Activated CD8-positive, alpha-beta memory T cell treated with anti-CD3 and anti-CD28 coated beads for 24 hours (primary cell): ENCODE measurements at places on chromosomes 6 and 20.

GRCh38 chr6:162053084-162053483 is 674.5 kb downstream of the PRKN start:
- no peak for DNase-seq

GRCh38 chr6:40798069-40798770 is 211.1 kb upstream of the LRFN2 start:
- no peak for DNase-seq

DNA sequence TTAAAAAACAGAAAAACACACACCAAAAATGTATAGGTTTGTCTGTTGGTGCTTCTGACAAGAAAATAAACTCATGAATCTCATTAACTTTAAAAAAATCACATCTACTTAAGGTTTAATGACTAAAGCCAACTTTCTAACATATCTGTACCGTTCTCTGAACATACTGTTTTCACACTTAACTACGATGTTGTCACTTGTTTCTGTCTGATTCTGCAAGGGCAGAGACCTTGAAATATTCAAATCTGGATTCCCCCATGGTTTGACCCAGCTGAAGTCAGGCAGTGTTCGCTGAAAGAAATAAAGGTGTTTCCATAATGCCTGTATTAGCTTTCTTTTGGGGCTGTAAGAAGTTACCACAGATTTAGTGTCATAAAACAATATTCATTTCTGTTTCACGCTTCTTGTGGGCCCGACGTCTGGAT is 2.7 kb upstream of the ASXL1 start:
- DNase-seq, result no peak

- no peak for DNase-seq
These were observed 470 bp downstream of the AGER start for GRCh38 chr6:32183483-32184083.

DNA sequence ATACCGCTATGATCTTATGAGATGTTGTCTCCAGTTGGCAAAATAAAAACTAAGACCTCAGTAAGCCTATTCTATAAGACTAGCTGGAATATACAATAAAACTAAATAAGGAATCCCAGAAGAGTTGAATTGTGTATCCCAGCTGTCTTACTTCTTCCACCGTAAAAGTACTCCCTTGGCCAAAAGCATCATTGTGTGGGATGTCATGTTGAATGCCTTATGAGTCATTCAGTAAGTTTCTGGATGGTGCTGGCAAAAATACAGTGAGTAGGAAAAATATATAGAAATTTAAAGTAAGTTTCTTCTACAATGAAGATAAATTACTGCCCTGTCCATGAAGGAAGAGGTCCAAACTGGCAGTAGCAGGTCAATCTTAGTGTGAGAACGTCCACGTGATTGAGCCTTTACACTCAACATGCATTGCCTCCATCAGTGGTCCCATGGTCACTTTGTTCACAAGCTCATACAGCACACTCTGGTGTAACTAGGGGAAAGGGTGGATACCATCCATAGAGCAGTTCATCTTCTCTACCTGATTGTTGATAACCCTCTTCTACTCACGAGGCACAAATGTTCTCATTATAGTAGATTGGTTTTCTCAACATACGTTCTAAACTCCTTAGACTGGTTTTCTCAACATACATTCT is 13.7 kb upstream of the ZNF318 start:
- no peak for DNase-seq

DNA sequence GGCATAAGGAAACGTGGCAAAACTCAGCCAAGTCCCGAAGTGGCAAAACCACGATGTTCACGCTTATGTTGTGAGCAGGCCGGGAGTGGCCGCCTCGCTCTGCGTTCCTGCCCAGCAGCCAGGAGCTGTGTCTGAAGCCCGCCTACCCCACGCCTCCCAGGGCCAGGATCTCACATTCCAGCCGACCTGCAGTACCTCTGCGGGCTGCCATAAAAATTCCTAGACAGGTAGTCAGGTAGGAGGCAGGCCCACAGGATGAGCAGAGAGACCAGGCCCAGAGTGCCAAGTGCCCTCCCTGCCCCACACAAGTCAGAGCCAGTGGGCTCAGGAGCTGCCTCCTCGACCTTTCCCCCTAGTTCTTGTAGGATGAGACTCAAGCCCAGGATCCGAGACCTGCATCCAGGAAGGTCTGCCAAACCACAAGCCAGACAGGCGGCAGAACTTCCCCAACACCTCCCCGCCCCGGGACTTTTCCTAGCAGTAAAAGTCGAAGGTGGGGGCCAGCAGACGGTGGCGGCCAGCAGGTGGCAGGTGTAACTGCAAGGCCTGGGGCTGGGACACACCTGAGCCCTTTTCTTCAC is 16.7 kb downstream of the PMEPA1 start:
- no peak for DNase-seq

- DNase-seq, result no peak
These were observed 45.3 kb downstream of the SLC52A3 start for GRCh38 chr20:722822-723644.

DNA sequence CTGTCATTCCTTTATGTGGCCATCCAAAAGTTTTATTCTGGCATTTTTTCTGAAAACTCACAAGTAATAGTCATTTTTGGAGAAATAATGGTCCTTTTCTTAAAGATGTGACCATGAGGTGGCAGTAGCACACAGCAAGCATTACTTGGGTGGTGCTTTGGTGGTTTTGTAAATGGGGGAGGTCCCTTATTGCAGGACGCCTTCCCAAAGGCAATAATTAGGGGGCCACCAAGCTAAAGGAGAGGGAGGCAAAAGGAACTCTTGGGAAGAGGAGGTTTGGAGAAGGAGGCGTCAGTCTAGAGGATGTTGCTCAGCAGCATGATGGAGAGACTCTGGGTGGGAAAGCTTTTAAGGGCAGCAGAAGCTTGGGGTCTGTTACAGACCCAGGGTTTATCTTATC is 422.6 kb upstream of the MMS22L start:
- no peak for DNase-seq

DNA sequence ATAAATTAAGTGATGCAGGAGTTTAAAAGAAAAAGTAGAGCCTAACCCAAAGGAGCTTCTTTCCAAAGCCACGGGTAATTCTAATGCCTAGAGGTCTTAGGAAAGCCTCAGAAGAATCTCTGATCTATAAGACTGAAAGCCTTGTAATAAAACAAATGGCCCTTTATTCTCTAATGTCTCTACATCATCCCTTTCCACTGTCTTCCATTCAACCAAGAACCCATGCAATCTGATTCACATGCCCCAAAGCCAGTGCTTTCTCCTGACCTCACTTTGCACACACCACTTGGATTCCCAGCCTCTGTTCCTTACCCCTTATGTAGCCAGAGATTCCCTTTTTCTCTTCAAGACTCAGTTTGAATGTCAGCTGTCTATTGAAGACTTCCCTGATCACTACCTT is 252.9 kb upstream of the NRSN1 start:
- DNase-seq, result no peak

DNA sequence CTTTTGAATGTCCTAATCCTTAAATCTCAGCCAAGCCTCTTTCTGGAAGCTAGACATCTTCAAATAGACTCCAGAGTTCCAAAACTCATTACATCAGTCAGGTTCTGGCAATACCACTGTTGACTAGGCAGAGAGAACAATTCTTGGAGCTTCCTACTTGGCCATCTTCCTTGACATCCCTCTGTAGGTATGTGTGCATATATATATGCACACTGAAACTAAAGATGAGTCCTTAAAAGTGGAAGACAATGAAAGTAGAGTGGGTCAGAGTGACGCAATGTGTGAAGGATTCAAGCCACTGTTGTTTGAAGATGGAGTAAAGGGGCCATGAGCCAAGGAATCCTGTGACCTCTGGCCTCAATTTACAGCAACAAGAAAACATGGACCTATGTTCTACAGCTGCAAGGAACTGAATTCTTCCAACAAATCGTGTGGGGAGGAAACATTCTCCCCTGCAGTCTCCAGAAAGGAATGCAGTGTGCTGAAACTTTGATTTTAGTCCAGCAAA is 18.7 kb upstream of the DUSP22 start:
- DNase-seq, result no peak

DNA sequence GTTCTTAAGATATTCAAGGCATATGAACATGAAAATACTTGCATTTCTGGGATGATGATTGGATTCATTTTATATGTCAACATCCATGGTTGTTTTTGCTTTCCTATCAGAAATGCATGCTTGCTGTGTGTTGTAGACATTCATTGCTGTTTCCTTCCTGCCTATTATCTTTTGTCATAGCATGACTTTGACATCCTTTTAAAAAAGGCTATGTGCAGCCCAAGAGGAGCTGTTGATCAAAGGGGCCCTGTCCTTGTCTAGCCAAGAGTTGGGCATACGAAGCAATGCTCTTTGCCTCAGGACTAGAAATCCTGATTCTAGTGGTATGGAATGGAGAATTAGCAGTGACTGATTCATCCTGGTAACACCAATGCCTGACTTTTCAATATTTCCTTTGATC is 143.1 kb downstream of the RNF144B start:
- no peak for DNase-seq

DNA sequence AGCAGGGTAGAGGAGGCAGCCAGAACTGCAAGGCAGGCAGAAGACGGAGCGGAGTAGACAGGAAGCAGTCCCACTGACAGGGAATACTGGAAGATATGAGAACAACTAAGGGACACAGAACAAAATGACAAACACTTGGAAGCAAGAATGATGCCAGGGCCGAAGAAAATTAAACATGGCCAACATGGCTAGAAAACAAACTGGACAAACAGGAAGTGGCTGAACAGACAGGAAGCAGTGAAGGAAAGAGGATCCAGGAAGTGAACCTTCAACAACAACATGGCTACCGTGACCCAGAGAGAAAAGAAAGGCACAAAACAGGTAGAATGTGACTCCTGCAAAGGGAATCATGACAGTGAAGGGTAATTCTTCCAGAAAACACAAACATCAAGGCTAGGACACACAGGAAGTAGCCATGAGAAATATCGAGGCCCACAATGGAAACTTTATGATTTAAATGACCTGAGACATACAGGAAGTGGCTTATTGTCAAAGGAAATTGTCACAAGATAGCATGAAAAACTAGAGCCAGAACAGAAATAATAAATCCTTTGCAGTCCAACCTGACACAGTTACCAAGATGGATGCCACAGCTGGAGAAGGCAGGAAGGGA is 9.1 kb downstream of the COL11A2 start:
- DNase-seq, result peak; percentile 59

DNA sequence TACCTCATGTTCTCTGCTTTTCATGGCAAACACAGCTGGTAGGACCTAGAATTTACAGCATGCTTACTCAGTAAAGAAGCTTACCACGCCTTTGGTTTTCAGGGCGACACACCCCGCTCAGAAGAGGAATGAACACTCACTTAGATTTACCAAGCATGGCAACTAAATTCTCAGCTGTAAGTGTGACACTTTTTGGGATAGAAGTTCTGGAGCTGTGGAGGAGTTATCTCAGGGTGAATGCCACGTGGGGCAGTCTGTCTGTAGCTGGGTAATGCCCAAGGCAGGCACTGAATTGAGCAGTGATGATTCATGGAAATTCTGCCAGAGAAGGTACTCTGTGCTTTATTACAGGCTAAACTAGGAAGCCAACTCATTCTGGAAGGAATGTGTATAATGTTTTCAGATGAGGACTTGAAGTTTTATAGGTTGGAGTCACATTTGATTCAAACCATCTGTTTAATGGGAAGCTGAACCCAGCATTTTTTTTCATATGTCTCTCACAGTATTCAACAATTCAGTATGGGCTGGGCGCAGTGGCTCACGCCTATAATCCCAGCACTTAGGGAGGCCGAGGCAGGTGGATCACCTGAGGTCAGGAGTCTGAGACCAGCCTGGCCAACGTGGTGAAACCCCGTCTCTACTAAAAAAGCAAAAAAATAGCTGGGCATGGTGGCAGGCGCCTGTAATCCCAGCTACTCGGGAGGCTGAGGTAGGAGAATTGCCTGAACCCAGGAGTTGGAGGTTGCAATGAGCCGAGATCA is 3.5 kb upstream of the PRIM2 start:
- DNase-seq, result no peak

- DNase-seq, result no peak
These were observed 744.1 kb downstream of the DHX35 start for GRCh38 chr20:39706184-39706663.

DNA sequence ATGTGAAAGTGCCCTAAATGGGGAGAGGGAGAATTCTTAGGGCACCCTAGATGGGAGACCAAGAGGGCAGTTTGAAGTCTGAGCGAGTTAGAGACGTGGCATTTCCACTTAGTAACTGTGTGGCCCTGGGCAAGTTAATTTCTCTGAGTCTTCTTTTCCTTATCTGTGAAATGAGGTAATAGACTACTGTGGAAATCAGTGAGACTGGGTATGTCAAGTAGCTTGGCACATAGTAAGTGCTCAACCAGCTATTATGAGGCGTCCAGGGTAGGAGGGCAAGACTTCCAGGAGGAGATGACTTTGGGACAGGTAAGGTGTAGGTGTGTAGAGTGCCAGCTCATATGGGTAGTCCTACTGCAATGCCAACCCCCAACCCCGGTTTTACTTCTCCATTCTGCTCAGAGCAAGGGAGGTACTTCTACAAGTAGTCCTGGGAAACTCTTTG is 770 bp downstream of the KIF3B start:
- DNase-seq, result peak; percentile 60

DNA sequence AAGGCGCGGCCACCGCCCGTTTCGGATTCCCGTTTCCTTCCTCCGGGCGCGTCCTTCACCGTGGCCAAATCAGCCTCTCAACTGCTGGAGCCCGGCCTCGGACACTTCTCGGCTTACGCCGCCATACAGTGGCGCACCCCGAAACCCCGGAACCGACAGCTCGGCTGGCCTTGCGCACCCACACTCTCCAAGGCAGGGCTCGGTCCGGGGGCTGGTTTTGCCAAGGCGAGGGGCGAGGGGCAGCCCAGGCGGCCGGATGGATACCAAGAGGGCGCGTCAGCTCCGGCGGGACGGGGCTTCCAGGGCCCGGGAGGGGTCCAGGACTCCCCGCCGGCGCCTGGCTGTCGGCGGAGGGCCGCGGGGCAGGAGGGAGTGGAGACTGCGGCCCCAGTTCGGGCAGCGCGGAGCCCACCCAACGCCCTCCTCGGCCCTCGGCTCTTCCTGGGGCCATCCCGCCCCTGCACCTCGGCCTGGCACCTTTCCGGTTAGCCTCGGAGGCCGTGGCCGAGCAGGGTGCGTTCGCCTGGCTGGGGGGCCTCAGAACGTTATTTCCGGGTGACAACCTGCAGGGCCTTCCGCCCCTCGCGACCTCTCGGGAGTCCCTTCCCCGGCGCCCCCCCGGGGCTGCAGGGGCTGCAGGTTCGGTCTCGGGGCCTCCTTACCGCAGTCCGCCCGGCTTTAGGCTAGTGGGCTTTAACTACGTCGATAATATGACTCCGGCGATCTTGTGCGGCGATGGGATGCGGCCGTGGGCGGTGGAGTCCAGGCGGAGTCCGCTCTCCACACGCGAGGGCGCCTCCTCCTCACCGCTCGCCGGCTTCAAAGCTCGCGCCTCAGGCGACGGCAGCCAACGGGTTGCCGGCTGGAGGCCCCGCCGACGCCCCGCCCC is 697 bp upstream of the CEP43 start:
- DNase-seq, result peak; percentile 69
